Right lobe of liver (tissue), 6 donors: ENCODE measurements at places on chromosomes 2 and 18. TPM values are rescaled to one million over a fixed set of nuclear protein-coding genes. Genes with fewer than 3 reads are reported as not detected.
A peak's percentile ranks its signal among the peaks of the same experiment; 100 is the strongest.

The TBC1D8 gene
- total RNA-seq = 17.3 TPM

GRCh38 chr2:16008856-16009255 is 68.5 kb downstream of the MYCN start:
- DNase-seq = no peak
- no peak overlapping the region for H3K4me3 ChIP-seq
- H3K36me3 ChIP-seq = no peaks in the 10 kb centered on the region

- H3K4me3 ChIP-seq = no peak overlapping the region
- peaks cover 6% of the 10 kb centered on the region for H3K4me1 ChIP-seq
- no peak overlapping the region for H3K27ac ChIP-seq
Measured at GRCh38 chr18:52426462-52426861, 86.5 kb downstream of the DCC start.

The TCF7L1 gene
- 5.0 TPM for total RNA-seq

The IFIH1 gene
- 15.6 TPM for total RNA-seq

DNA sequence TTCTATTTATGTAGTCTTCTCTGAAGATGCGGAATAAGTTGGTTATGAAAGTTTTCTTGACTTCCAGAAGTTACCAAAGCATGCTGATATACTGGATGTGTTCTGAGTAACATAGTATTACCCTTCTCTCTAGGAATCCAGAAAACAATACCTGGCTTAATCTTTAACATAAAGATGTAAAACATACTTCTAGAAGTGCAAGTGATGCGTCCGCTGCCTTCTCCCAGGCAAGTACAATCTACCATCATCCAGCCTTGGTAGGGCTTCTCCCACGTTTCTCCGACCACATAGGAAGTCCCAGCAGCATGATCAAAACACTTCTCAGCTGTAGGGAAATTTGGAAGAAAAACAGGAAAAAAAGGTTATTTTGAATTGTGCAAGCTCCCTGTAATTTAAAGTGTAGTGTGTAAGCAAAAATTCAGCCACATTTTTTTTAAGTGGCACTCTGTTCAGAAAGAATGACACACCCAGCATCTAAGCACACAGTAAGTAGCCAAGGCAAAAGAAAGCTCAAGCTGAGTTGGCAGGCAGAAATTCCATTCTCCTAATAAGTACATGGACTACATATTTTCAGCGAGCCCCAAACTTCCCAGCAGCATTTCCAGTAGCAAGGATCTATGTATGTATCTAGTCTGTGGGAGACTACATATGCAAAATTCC is 5.2 kb downstream of the FN1 start:
- no peak for DNase-seq
- H3K4me1 ChIP-seq = peaks cover 6% of the 10 kb centered on the region
- H3K27me3 ChIP-seq = no peaks in the 10 kb centered on the region
- no peak overlapping the region for H3K27ac ChIP-seq
- peaks cover 30% of the 10 kb centered on the region for H3K36me3 ChIP-seq

The PDCD1 gene
- total RNA-seq = not detected

DNA sequence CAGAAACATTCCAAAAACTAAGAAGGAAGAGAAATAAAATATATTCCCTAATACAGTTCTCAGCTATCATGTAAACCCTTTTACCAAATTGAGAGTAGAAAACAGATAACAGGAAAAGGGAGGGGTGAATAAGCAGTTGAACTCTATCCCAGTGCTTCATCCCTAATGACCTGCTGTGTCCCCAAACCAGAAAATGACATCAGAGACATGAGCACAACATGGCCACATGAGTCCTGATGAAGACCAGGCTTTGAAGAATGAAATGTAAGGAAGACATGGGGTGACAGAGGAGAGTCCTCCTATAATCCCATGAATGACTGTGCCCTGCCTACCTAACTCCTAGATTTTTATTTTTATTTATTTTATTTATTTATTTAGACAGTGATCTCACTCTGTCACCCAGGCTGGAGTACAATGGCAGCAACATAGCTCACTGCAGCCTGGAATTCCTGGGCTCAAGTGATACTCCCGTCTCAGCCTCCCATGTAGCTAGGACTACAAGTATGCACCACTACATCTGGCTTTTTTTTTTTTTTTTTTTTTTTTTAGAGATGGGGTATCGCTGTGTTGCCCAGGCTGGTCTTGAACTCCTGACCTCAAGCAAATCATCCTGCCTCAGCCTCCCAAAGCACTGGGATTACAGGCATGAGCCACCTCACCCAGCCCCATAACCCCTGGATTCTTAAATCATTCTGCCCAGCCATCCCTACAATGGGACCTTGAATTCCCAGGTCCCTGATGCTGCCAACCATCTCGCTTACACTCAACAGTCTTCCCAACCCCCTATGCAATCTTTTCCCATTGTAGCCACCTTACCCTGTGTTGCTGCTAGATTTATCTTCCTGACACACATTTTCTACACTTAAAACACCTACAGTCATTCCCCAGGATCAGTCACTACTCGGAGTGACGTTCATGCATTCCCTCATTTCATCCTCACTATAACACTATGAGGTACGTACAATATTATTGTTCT is 64.5 kb downstream of the ANKRD44 start:
- H3K4me1 ChIP-seq = no peaks in the 10 kb centered on the region
- no peak for DNase-seq
- H3K27ac ChIP-seq = no peak overlapping the region
- no peak overlapping the region for H3K4me3 ChIP-seq
- H3K36me3 ChIP-seq = no peaks in the 10 kb centered on the region
- no peaks in the 10 kb centered on the region for H3K27me3 ChIP-seq

DNA sequence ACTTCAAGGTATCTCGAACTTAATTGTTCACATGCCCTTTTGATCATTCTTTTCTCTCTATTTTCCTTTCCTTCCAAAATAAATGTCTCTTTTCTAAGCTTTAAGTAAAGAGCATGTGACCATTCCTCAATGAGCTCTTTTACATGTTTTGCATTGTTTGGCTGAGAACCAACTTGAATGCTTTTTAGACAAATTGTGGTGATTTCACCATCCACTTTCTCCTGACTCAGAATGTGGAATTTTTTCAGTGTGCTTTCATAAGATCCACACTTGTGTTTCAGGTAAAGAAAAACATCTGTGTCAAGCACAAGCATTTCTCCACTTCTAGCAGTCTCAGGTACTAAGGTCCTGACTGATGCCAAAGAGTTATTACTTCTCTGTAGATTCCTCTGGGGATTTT is 10.7 kb downstream of the RBM43 start:
- H3K4me3 ChIP-seq = no peak overlapping the region
- DNase-seq = no peak
- H3K27ac ChIP-seq = no peak overlapping the region
- peaks cover 16% of the 10 kb centered on the region for H3K36me3 ChIP-seq

- H3K4me1 ChIP-seq = no peaks in the 10 kb centered on the region
- peak within 1 kb of the TSS; percentile 77 for H3K27ac ChIP-seq
- H3K36me3 ChIP-seq = no peaks in the 10 kb centered on the region
- peak; percentile 96 for DNase-seq
- H3K4me3 ChIP-seq = peak within 1 kb of the TSS; percentile 57
Measured at GRCh38 chr2:178072383-178073301, at the start of gene PDE11A. Gene PDE11A (minus strand): TSS chr2:178072777. CDS start chr2:178072437, 340 bp downstream.

DNA sequence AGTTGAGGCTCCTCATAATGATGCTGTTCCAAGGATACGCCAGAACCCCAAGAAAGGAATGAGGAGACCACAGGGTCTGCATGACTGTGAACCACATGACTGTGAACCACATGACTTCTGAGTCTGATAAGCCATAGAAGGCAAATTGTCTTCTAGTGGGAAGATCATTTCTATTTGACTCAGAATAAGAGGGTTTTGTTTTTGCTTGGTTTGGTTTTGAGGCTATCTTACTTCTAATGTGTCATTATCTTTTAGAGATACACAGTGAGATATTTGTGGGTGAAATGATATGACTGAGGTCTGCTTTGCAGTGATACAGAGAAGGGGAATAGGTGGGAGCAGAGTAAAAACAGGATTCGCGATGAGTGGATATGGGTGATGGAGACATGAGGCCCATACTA is 28.9 kb upstream of the BCL2L11 start:
- no peak for DNase-seq
- H3K4me3 ChIP-seq = no peak overlapping the region
- H3K36me3 ChIP-seq = no peaks in the 10 kb centered on the region

The CFC1 gene
- not detected for total RNA-seq

The SCYGR4 gene
- total RNA-seq = not detected

DNA sequence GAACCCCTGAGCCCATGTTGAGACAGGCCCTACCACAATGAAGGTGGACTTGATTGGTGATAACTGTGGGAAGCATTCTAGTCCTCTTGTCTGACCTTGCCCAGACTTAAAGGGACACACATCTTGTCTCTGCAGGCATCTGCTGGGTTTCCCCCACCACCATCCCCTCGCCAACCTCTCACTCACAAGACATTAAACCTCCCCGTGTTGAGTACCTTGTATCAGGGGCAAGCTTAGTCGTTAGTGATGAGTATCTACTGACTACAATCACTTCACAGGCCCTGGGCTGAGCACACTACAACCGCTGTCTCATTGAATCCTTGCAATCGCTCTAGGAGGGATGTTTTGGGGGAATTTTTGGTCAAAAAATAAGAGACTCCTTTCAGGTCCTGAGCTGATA is 86.0 kb downstream of the ICOS start:
- no peak for DNase-seq
- H3K4me1 ChIP-seq = no peaks in the 10 kb centered on the region
- no peaks in the 10 kb centered on the region for H3K36me3 ChIP-seq
- H3K4me3 ChIP-seq = no peak overlapping the region
- no peaks in the 10 kb centered on the region for H3K27me3 ChIP-seq
- no peak overlapping the region for H3K27ac ChIP-seq
